Stromal cell of bone marrow (primary cell): ENCODE measurements at places on chromosomes 13 and 19.

- peak; percentile 70 for DNase-seq
Observed at GRCh38 chr19:49637821-49638738, 1.9 kb downstream of the RRAS start.

- no peak for DNase-seq
Observed at GRCh38 chr13:40101708-40102359, 446.4 kb downstream of the COG6 start.

- no peak for DNase-seq
Observed at GRCh38 chr19:56377105-56377924, 16.0 kb downstream of the ZNF582 start.

GRCh38 chr13:93116809-93117208, 109.8 kb upstream of the GPC6 start:
- DNase-seq: no peak

- no peak for DNase-seq
Observed at GRCh38 chr13:109859898-109860297, 73.5 kb upstream of the IRS2 start.

DNA sequence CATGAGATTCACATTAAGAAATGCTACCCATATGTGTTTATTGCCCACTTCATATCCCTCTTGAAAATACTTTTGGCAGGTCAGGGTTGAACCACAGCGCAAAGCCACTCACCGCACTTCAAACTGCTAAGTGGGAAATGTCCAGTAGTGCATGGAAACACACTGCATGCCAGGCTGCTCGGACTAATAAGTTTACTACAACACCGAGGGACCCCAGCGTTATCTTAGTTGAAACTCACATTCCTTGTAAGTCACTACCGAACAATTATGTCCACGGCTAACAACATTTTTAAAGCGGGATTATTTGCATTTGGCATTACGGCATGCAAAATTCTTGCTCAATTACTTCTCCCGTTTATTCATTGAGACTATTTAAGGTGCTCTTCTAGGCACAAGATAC, 4.0 kb downstream of the BRD4 start:
- DNase-seq: no peak

- DNase-seq: no peak
Observed at GRCh38 chr19:43735957-43736356, 18.8 kb downstream of the SMG9 start.

DNA sequence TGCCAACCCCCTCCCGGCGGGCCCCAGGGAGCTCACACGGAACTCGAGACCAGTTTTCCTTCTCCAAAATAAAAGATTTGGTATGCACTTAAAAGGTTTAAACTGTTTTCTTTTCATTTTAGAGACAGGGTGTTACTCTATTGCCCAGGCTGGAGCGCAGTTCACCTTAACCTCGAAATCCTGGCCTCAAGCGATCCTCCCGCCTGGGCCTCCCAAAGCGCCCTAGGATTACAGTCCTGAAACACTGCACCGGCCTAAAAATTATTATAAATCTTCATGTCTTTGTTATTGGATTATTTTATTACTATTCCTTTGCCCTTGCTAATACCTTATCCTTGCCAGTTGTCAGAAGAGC, 553 bp upstream of the SLC7A1 start:
- DNase-seq: no peak

DNA sequence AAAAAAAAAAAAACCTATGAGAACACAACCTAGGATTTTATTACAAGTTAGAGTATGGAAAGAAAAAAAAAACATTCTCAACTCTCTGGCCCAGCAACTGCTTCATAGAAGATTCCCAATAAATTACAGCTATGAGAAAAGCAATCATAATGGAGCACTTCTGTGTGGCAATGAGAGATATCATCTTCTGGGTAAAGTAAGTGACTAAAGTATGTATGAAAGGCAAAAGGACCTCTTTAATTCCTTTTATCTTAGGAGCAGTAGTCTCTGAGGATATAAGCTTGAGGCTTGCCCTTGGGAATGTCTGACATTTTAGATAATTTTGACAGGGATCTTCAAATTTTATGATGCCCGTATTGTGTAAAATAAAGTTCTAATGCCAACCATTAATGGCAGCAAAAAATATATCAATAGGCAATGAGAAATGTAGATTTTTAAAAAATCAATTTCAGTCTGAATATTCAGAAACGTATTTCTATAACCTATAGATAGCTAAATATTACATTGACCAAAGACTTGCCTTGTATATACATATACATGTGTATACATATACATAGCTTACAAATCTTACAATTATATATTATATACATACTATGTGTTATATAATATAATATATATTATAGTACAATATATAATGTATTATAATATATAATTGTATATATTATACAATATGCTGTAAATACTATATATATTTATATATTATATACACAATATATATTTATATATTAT, 823.9 kb upstream of the SLITRK1 start:
- DNase-seq: no peak

DNA sequence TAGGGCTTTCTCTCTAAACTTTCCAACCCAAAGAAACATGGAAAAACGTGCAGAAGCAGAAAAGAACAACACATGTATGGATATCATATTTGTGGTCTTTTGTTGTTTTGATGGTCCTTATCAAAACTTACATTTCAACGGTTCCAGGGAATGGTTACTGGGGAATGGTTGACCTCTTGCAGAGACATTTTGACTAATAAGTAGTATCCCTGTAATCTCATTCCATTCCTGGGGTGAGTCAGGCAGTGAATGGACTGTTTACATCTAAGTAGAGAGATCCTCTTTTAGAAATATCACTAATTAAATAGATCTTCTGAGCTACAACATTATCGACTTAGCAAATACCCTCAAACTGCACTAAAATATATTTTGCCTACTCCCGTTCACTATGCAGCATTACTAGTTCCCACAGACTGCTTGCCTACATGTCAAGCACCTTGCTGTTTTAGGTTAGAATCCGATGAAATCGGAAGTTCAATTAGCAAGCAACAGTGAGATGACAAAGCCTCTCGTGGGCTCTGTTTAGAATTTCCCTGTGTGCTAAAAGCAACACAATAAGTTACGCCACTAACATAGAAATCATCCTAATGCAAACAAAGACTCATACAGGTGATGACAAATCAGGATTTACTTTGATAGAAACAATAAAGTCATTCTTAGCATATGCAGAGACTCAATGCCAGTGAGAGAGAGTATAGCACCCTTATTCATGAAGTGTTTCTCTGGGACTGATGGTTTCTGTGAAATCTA, 797.7 kb upstream of the ARGLU1 start:
- no peak for DNase-seq

DNA sequence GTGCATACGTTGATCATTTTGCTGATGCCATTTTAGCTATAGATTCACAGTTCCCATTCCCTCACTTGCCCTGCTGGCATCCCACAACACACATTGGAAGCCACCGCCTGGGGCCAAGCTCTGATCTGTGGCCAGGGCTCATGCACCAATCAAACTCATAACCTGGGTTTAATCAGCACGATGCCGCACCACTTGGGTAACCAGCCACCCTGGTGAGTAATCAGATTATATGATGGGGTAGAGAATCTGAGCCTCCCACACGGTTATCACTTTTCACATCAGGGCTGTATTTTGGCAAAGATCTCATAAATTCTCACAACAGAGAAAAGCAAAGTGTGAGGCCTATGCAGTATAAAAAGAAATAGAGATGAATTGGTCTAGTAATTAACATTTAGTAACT, 66.0 kb upstream of the TNFRSF19 start:
- no peak for DNase-seq

GRCh38 chr19:8703223-8703622, 4.6 kb upstream of the ACTL9 start:
- DNase-seq: no peak

GRCh38 chr13:62444805-62445204, 1029.2 kb upstream of the PCDH20 start:
- DNase-seq: no peak

- DNase-seq: no peak
Observed at GRCh38 chr19:46521241-46521868, 25.7 kb upstream of the PNMA8B start.

DNA sequence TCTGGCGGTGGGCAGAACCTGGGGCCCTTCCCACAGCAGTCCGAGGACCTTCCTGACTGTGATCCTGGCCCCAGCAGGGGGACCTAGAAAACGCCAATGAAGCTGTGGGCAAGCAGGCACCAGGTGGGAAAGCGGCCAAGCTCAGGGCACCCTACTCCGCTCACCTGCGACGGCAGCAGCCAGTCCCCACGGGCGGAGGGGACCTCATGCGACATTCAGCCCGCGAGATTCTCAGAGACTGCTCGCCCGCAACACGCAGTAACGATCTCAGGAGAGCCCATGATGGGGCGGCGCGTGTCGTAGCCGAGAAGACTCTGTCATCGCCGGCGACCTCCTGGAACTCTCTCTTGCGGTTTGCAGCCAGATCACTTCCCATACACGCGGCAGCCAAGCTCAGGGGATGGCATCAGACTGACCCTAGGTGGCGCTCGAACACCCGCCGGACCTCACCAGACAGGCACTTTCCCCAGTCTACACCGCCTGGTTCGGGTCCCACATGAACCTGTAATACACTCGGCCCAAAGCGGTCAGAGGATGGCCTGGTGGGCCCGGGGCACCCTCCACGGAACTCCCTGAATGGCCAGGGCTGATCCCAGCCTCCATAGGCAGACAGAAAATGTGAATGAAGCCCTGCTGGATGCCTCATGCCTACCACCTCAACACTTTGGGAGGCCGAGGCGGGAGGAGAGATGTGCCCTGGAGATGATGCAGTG, 26.5 kb downstream of the MAN2B1 start:
- DNase-seq: peak; percentile 51

GRCh38 chr13:89432997-89433396, 1761.8 kb downstream of the SLITRK5 start:
- no peak for DNase-seq

- no peak for DNase-seq
Observed at GRCh38 chr13:26983543-26984320, 187.9 kb downstream of the USP12 start.
